ENCODE measurements at places on chromosomes 16 and 17.
A peak's percentile ranks its signal among the peaks of the same experiment; 100 is the strongest.

DNA sequence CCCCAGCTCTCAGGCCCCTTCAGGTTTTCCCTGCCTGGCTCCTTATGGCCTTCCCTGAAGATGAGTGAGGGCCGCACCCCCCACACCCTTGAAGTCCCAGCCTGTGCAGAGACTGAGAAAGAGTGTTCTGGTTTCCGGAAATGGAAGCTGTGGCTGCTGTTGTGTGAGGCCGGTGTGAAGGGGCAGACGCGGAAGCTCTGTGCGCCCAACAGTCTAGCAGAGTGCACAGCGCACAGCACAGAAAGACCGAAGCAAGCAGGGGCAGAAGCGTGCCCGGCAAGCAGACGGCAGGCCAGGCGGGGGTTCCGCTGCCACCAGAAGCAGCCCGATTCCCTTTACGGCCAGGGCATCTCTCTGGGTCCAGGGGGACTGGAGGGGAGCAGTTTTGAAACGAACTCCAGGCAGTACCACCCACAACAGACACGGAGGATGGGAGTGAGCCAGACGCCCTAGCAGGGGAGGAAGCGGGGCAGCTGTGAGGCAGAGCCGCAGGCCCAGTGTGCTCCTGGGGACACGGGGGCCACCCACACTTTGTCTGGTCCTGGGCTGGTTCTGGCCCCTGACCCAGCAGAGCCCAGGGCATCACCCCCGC, 16.7 kb downstream of the TPSG1 start:
- DNase-seq, result no peak

GRCh38 chr16:84464116-84464515, 40.3 kb downstream of the MEAK7 start:
- DNase-seq, result no peak

DNA sequence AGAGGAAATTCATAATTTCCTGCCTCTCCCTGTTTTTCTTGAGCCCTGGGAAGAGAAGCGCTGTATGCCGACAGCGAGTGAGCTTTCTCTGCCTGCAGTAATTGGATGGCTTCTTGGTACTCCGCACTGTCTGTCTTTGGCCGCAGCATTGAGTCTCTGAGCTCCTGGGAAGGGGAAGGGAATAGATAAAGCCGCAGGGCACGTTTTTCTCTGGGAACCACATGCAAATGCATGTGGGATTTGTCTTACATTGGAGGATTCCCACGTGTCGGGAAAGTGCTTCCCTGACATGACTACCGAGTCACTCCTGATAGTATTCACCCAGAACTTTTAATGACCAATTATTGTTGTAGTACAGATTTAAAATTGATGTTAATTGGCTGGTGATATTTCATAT, 385.9 kb downstream of the CPPED1 start:
- DNase-seq, result no peak

DNA sequence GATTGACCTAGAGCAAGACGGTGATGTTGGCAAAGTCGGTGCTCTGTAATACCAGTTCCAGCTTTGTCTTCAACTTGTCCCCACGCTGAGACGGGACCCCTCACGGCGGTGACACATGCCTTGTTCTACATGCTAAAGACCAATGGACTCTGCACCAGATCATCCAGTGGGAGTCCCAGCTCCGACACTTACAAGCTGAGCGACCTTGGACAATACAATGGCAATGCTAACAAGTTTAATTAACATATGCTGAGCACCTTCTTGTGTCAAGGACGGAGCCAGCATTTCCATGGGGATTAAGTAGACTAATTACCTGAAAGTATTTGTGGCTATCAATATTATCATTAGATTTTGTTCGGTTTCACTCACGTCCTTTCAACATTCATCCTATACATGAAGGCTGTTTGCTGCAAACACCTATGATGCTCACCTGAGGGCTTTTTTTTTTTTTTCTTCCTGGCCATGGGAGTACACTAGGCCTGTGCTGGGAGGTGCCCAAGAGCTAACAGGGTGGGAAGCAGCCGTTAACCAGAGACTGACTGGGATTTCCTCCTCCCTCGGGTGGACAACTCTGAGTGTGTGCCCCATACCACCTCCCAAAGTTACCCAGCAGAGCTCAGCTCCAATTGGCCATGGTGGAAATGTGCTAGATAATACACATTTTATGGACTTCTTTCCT, 308.6 kb upstream of the ZFHX3 start:
- DNase-seq, result peak; percentile 8

DNA sequence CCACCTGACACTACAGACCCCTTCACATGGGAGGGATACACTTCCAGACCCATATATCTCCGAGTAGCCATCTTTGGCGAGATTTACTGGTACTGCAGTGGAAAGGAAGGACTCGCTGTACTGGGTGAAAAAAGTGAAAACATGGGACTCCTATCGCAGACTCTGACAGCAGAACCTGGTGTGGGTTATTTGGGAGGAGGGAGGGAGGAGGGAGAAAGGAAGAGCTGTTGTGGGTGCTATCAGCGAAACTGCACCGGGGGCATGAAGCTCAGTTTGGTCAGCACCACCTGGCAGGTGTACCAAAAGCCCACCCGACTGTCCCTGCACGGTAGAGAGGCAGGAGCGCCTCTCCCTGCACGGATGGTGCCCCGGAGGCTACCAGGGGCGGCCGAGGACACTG, 5.0 kb downstream of the HBQ1 start:
- no peak for DNase-seq

GRCh38 chr17:62741290-62741689, 66.8 kb downstream of the MARCHF10 start:
- DNase-seq, result no peak

DNA sequence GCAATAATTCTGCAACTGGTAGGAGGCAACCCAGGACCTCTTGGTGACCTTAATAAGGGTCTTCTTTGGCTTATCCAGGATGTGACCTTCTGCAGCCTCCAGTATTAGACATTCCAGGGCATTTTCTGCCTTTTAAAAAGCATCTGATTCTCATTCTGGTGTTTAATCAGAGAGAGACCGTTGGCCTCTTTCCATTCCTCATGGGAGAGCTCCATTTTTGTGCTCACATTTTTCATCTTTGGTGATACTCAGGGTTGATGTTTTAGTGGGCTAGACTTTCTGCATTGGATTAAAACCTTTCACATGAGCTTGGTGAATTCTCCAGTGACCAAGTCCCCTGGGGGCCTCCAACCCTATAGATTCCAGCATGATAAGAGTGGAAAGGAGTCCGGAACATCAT, 150.2 kb upstream of the CACNG5 start:
- no peak for DNase-seq

GRCh38 chr17:71461498-71462169, 659.2 kb upstream of the SOX9 start:
- no peak for DNase-seq

Measured in mesendoderm (in vitro differentiated cells).